Posterior vena cava (tissue), 2 donors: ENCODE measurements at places on chromosomes 7 and 10. TPM values are rescaled to one million over a fixed set of nuclear protein-coding genes. Genes with fewer than 3 reads are reported as not detected.
A peak's percentile ranks its signal among the peaks of the same experiment; 100 is the strongest.

- DNase-seq: no peak
Measured at GRCh38 chr10:73446926-73447325, 13.6 kb upstream of the MSS51 start.

DNA sequence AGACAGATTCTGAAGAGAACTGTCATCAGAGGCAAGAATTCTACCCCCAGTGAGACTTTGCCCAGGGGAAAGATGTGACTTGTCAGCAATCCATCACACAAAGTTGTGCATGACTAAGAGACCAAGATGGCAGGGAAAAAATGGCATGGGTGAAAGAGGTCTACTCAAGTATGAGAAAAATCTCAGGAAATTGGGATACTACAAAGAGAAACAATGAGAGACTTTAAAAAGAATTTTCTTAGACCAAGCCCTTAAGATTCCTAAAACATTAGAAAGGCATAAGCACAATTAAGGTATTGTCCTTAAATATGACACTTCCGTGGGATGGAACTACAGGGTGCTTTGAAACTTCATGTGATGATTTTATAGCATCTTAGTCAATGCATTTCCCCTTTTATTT lies 45.6 kb upstream of the PDE1C start:
- no peak for DNase-seq

GRCh38 chr10:43407148-43407575 lies 1.8 kb downstream of the HNRNPF start:
- peak; percentile 92 for DNase-seq

DNA sequence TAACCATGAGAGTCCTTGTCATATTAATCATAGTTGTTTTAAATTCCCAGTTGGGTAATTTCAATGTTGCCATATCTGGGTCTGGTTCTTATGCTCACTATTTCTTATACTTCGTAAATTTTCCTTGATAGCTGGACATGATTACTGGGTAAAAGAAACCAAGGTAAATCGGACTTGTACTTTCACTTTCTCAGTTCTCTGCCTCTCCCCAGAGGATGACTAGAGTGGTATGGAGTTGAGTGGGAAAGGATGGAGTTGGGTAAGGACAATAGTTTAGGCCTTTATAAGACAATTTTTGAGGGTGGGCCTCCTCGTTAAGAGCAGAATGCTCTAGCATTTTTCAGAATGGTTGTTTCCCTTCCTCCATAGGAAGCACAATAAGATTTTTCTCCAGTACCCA lies 106.1 kb downstream of the CRPPA start:
- no peak for DNase-seq

GHRHR gene
- 1.2 TPM for total RNA-seq
